Stimulated activated naive CD8-positive, alpha-beta T cell treated with anti-CD3 and anti-CD28 coated beads, Interleukin-15, Interleukin-2, amounts not matched to agents 100 U/mL and 50 U/mL, for 24 hours (primary cell): ENCODE measurements at places on chromosomes 2 and 18.

- no peak for DNase-seq
Measured at GRCh38 chr2:28403370-28403956, 10.8 kb downstream of the FOSL2 start.

DNA sequence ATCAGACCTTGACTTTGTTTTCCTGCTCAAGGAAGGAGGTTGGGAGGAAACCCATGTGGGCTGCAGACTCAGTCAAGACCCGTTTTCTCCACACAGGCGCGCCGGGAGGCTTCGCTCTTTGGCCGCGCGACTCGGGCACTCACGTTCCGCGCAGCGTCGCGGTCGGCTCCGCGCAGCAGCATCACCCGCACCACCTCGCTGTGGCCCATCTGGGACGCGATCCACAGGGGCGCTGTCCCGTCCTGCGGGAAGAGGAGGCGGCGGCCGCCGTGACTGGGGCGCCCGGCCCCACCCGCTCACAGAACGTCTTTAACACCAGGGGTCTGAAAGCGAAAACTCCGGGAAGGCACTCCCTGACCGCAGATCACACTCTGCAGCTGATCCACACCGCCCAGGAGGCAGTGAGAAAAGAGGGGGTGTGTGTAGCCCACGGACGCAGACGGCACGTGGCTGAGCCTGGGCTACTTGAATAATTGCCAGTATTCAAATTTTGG is 33.1 kb upstream of the NPC1 start:
- peak; percentile 25 for DNase-seq

GRCh38 chr2:106034325-106034724 is 159.8 kb downstream of the UXS1 start:
- DNase-seq: no peak

GRCh38 chr2:26940001-26940400 is 30.4 kb upstream of the MAPRE3 start:
- DNase-seq: no peak

- DNase-seq: no peak
Measured at GRCh38 chr2:33209976-33210375, 263.2 kb downstream of the LTBP1 start.

- no peak for DNase-seq
Measured at GRCh38 chr2:24618144-24618543, 127.1 kb downstream of the NCOA1 start.

GRCh38 chr2:143254110-143254509 is 124.9 kb downstream of the ARHGAP15 start:
- DNase-seq: no peak

GRCh38 chr18:37634516-37634915 is 68.9 kb upstream of the CELF4 start:
- no peak for DNase-seq

GRCh38 chr18:79587779-79588635 is 91.6 kb upstream of the CTDP1 start:
- DNase-seq: no peak

- DNase-seq: no peak
Measured at GRCh38 chr18:75256376-75256775, 45.8 kb downstream of the TSHZ1 start.

DNA sequence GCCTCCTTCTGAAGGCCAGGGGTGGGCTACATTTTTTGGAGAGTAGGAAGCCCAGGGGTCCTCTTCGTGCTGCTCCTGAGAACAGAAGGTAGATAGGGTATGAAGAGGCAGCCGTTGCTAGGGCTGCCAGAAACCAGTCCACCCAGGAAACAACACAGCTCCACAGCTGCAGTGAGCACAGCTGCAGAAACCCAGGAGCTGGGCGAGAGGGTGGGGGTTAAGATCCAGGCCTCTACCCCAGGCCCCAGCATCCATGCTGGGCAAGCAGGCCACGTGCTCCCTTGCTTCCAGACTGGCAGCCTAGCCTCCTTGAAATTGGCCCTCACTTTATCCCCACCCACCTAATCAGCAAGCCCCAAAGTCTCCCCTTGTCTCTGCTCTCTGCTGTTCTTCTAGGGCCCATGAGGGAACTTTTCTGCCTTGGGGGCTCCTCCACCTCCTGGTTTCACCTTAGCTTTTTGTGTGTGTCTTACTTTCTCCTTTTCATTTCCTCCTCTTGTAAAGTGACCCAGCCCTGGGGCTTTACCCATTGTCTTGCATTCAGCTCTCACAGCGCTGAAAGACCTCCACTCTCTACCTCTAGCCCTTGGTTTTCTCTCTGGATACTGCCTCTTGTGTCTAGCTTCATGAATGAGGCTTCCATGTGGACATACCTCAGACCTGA is 30.7 kb downstream of the STON1 start:
- DNase-seq: no peak

- no peak for DNase-seq
Measured at GRCh38 chr2:48512571-48512970, 17.4 kb upstream of the STON1 start.

GRCh38 chr18:38250971-38251370 is 685.4 kb upstream of the CELF4 start:
- no peak for DNase-seq

GRCh38 chr2:141027221-141027620 is 1103.6 kb downstream of the LRP1B start:
- no peak for DNase-seq

- DNase-seq: no peak
Measured at GRCh38 chr2:221810650-221811049, 238.5 kb upstream of the EPHA4 start.

- DNase-seq: no peak
Measured at GRCh38 chr2:98809878-98810587, 79.1 kb upstream of the MGAT4A start.

DNA sequence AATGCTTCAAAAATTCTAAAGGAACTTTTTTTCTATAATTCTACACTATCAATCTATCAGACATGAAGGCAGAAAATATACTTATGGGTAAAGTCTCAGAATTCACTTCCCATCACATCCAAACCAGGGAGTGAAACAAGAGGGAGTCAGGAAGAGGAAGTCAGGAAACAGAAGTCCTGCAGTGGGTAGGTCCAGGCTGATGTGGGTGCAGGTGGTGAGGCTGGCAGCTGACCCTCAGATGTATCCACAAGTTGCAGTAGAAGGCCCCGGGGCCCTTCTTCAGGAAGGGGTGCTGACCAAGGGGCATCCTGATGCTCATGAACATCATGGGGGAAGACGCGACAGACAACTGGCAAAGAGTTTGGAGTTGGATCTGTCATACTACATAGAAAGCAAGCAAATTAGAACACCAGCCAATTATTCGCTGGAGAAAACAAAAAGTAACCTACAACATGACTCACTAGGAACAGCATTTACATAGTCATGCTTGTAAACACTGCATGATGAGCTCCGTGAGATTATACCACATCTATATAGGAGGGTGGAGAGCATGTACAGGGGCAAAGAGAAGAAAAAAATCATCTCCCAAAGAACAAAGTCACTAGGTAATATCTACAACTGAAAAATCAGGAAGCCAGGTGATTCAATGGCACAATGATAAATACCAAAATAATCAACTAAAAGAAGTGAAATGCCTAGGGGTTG is 4.2 kb downstream of the UXS1 start:
- DNase-seq: no peak

DNA sequence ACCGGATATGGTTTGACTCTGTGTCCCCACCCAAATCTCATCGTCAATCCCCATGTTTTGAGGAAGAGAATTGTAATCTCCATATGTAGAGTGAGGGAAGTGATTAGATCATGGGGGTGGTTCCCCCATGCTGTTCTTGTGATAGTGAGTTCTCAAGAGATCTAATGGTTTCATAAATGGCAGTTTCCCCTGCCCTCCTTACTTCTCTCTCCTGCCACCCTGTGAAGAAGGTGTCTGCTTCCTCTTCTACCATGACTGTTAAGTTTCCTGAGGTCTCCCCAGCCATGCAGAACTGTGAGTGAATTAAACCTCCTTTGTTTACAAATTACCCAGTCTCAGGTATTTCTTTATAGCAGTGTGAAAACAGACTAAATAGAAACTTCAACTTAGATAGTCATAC is 69.5 kb downstream of the SESTD1 start:
- no peak for DNase-seq

- DNase-seq: peak; percentile 45
Measured at GRCh38 chr2:216474925-216475670, 23.5 kb upstream of the RPL37A start.

GRCh38 chr2:113709022-113709421 is 47.4 kb downstream of the SLC35F5 start:
- DNase-seq: no peak

- no peak for DNase-seq
Measured at GRCh38 chr2:43303889-43304288, 77.5 kb upstream of the ZFP36L2 start.

DNA sequence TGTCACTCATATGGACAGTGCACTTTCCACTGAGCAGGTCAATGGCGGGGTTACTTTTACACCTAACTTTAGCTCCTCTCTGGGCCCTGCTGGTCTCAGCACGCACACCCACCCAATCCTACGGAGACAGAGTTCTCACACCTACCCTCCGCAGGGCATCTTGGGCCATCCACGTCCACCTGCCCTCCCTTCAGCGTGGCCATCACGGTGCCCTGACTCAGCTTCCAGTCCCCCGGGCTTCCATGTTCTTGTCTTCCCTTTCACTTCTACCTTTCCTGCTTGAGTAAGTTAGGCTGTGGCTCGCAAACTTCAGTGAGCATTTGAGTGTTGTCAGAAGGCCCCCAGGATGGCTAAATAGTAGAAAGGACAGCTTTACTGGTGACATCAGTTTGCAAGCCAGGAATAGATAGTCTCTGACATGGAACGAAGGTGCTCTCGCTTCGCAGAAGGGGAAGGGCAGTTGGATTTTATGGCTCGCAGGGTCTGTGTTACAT is 232.4 kb downstream of the SEPTIN10 start:
- DNase-seq: no peak

DNA sequence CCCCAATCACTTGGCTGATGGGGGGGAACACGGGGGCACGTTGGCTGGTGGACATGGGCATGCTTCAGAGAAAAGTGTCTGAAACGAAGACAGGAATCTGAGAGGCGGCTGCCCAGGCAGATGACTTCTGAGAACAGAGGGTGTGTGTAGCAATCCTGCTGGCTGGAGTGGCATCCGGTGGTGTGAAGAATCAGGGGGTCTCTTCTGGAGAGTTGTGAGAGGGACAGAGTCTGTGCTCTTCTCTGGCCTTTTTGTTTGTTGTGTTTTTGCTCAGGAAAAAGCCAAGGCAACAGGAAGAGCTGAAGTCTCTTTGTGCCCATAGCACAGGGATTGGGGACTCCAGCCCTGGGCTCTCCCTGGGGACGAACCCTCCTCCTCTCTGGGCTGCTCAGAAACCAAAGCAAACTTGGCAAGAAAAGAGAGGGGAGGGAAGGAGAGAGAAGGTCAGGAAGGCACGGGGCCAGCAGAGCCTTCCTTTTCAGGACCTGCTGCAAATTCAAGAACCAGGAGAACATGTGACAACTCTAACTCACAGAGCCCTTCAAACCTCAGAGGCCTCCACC is 97.0 kb upstream of the SMAD2 start:
- DNase-seq: no peak

- DNase-seq: no peak
Measured at GRCh38 chr2:164065038-164065437, 329.2 kb upstream of the FIGN start.

DNA sequence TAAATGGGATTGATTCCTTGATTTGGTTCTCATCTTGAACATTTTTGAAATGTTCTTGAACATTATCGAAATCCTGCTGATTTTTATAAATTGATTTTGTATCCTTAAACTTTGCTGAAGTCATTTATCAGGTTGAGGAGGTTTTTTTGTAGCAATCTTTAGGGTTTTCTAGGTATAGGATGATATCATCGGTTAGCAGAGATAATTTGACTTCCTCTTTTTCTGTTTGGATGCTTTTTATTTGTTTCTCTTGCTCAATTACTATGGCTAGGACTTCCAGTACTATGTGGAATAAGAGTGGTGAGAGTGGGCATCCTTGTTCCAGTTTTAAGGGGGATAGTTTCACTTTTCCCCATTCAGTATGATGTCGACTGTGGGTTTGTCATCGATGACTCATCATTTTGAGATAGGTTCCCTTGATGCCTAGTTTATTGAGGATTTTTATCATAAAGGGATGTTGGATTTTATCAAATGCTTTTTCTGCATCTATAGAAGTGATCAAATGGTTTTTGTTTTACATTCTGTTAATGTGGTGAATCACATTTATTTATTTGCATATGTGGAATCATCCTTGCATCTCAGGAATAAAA is 201.5 kb upstream of the ZSWIM2 start:
- no peak for DNase-seq

- DNase-seq: no peak
Measured at GRCh38 chr2:30486655-30487054, 39.6 kb downstream of the LCLAT1 start.

- DNase-seq: no peak
Measured at GRCh38 chr2:151032741-151033191, 228.9 kb downstream of the RBM43 start.

GRCh38 chr2:152825834-152826233 is 107.4 kb downstream of the ARL6IP6 start:
- DNase-seq: no peak

- peak; percentile 41 for DNase-seq
Measured at GRCh38 chr2:96315400-96316071, 9.6 kb upstream of the ITPRIPL1 start.

DNA sequence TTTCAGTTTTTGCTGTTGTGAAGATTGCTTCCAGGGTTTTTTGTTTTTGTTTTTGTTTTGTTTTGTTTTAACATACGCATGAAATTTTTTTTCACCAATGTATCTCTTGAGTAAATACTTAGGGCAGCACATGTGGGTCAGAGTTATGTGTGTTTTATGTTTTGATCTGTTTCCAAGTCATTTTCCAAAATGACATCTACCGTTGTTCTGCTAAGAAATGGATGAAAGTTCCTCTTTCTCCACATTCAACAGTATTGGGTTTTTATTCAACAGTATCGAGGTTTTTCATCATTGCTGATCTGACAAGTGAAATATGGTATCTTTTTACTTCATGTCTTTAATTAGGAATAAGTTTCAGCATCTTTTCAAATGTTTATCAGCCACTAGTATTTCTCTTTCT is 16.7 kb downstream of the RNF144A start:
- no peak for DNase-seq

GRCh38 chr18:79524181-79525078 is 128.7 kb downstream of the NFATC1 start:
- DNase-seq: peak; percentile 80

- no peak for DNase-seq
Measured at GRCh38 chr18:24010673-24011072, 3.9 kb upstream of the TTC39C start.

- DNase-seq: no peak
Measured at GRCh38 chr18:31273812-31274527, 44.0 kb upstream of the DSG1 start.

DNA sequence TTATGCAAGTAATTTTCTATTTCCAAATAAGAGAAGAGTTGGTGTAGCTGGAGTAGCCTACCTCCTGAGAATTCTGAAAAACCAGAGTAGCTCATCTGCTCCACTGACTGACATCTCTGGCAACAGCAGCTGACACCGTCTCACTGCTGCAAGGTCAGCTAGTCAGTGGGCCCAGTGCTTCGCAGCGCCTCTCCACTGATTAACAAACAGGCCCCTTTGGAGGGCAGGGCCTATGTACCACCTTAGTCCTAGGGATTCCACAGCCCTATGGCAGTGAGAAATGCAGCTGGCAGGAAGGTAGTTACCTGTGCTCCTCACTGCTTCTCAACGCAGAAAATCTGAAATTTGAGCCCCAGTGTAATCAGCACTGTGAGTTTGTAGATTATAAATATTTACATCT is 97.5 kb downstream of the DLGAP1 start:
- no peak for DNase-seq

GRCh38 chr2:164447660-164448059 is 173.6 kb downstream of the GRB14 start:
- DNase-seq: no peak
